ENCODE measurements at places on chromosomes 7 and 10.

DNA sequence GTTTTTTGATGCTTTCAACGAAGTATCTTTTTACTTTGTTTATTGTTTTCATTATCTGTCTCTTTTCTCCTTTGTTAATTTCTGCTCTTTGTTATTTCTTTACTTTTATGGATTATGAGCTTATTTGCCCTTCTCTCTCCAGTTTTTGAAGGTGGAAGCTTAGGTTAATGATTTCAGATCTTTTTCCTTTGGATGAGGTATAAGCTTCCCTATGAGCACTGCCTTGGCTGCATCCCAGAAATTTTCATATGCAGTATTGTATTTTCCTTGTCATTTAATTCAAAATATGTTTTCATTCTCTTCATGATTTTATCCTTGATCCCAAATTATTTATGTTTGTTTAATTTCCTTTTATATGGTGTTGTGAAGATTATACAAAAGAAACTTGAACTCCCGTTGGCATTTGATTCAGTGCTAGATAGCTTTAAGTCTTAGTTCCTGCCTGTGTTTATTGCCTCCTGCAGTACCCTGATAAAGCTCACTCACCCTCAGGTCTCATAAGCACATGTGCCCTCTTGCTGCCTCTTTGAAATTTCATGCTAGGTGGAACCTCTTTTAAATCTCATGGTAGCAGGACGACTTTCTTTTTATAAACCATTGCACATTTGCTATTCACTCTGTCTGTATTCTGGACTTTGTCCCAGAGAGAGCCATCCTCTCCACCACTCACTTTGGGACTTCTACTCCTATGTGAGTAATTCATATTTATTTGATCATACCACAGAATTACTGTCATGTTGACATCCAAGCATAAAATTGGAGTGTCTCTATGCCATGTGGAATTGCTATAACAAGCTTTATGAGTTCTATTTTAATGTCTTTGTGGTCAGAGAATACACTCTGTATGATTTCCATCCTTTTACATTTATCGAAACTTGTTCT, 23.0 kb upstream of the CEP41 start:
- no peak for DNase-seq

GRCh38 chr7:152152267-152152666, 126.8 kb downstream of the GALNT11 start:
- no peak for DNase-seq

- DNase-seq: no peak
Measured at GRCh38 chr7:56291-56913, 136.0 kb upstream of the FAM20C start.

- no peak for DNase-seq
Measured at GRCh38 chr10:99709480-99710229, 22.3 kb downstream of the COX15 start.

DNA sequence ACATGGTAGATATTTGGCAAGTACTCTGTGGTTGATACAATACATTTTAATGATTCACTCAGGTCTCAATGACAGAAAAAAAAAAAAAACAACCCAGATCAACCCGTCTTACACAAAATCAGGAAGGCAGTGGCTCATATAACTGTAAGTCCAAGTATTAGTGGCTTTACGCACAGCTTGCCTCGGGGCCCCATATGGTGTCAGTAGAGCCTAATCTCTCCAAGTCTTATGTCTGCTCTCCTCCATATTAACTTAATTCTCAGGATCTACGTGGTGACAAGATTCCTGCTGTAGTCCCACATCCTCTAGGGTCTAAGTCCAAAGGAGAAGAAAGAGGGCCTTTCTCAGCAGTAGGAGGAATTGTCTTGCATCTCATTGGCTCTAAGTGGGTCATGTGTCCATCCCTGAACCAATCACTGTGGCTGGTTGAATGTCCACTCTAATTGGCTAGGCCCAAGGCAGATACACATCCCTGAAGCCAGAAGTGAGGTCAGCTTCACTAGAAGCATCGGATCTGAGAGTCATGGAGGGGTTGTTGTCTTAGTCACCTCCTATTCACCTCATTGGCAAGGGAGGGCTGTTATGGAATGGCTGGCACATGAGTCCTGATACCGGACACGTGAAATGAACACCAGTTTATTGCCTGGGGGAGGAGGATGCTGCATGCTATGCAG, 20.5 kb upstream of the PLPP4 start:
- no peak for DNase-seq

- DNase-seq: no peak
Measured at GRCh38 chr10:62000037-62000603, 98.6 kb downstream of the ARID5B start.

GRCh38 chr7:86964973-86965726, 94.3 kb downstream of the ELAPOR2 start:
- DNase-seq: no peak

- DNase-seq: no peak
Measured at GRCh38 chr7:44853391-44853790, 5.5 kb upstream of the H2AZ2 start.

DNA sequence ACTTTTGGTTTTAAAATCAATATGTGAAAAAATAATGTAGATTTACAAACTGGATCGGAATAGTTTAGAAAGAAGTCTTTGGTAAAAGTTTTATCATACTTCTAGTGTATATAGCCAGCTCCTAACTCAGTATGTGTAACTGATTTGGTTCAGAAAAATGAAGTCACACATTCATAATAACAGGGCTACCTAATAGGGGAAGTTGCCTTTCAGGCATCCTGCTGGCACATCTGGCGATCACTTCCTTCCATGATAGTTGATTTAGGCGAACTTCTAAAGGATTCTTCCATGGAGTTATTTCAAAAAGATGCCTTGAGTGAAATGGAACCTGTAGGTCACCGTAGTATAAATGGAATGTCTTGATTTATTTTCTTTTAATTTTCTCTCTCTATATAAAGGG, 69.1 kb downstream of the SHH start:
- no peak for DNase-seq

DNA sequence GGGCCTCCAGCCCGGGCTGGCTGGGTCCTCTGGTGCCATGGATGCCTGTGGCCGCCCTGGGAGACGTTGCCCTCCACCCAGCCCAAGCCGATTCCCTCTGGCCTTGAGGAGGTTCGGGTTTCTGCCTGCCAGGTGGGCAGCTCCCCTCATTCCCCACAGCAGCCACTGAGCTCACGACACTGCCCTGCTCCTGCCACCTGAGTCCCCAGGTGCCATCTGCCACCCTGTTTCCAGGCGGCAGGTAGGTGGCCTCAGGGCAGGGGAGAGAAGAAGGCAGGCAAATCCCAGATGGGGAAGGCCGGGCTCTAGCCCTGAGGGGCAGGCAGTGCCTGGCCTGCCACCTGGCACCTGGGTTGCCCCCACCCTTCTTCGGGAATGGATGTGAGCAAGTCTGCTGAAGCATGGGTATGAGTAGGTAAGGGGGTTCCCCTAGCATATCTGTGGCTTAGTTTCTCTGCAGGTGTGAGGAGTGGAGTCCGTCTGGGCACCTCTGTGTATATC, 92.2 kb upstream of the PPIF start:
- DNase-seq: no peak

GRCh38 chr7:84700563-84701370, 486.1 kb downstream of the SEMA3D start:
- no peak for DNase-seq

DNA sequence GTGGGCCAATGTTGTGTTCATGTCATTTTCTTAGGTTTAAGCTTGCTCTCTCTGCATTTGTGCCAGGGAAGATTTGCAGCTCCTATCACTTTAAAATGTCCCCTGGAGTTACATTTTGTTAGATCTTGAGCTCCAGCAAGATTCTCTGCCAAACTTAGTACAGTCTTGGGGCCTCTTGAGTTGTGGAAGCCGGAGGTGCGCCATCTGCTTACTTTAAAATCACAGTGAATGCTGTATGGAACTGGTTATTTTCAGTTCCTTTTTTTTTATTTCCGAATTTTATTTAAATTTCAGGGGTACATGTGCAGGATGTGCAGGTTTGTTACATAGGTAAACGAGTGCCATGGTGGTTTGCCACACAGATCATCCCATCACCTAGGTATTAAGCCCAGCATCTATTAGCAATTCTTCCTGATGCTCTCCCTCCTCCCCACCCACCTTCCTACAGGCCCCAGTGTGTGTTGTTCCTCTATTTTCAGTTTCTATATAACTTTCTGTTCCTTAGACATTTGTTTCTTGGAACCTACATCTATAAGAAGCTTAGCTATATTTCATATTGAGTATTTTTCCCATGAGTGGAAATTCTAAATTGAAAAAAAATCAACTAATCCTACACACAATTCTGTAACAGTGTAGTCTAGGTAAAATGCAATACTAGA, 114.4 kb upstream of the CREB5 start:
- no peak for DNase-seq

DNA sequence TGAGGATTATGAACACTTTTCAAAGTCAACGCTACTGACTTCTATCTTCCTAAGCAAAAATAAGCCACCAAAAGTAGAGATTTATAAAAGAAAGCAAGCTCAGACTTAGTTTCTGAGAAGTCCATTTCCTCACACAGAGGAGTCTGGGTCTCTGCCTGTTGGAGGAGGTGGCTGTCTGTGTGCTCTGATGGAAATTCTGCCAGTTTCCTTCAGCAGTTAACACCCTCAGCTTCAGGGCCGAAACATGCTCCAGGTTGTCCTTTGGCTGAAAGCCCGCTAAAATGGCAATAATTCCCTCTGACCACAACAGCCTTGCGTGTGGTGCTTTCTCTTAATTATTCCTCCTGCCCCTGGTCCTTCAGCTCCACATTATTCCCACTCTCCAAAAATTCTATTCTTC, 127.8 kb upstream of the LAMB4 start:
- DNase-seq: no peak

DNA sequence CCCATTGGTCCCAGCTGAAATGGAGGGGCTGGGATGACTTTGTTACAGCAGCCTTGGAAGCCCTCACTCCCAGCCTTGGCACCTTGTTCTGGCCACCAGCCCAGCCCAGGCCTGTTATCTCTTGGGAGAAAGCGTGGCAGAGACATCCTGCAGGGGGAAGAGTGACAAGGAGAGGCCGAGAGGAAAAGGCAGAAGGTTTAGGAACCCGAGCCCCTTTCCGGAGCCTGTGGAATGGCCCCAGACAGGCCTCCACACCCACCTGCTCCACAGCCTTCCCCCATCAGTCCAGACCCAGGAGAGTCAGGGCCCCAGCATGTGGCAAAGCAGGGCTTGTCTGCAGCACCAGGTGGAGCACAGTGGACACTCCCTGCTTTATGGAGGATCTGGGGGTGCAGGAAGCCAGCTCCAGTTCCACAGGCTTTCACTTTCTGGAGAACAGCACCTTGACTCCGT, 24.1 kb upstream of the TRIM8 start:
- no peak for DNase-seq

- DNase-seq: no peak
Measured at GRCh38 chr7:96388620-96389383, 66.9 kb upstream of the SLC25A13 start.
